ENCODE measurements at places on chromosomes 4 and X. TPM values are rescaled to one million over a fixed set of nuclear protein-coding genes. Genes with fewer than 3 reads are reported as not detected.

The SPARCL1 gene
- total RNA-seq, result 1,225 TPM

The HSD17B10 gene
- total RNA-seq, result 82.6 TPM

DNA sequence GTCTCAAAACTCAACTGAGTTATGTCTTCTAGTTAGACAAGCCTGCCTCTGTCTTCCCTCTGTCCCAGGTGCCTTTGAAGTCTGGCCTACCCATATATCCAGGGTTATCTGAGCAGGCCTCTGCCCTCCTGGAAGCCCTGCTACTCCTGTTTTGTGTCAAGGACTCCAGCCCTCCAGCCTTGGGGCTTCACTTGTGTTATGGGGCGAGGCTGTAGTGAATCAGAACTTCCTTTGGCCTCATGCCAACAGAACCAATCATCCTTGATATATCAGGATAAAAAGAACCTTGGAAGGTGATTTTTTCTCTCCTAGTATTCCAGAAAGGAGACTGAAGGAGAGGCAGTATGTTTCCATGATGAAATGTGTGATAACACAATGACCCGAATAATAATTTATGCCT, 8.9 kb upstream of the ADGRG4 start:
- DNase-seq, result no peak

DNA sequence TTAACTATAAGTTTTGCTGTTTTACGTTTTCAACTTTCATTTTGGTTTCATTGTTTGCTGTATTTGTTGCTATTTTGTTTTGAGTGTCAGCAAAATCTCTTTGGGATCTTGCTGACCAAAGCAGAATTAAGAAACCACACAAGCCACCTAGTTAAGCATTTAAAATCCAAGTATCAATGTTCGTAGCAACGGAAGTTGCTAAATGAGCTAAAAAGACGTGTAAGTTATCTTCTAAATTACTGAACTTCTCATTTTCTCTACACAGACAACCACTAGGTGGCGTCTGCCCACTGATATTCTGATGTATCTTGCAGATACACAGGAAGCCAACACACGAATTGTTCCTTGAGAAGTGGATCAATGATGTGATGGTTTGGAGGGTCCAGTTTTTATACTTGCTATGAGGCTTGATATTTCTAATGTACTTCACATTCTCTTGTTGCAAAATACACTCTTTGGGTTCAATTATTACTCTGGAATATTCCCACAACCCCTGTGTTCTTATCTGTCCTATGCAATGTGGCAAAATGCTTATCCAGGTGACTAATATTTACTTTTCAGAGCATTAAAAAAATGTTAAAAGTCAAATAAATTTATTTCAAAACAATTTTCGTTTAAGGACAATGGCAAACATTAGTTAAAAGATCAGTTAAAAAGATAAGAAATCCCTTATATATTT, 250.5 kb downstream of the TECRL start:
- no peak for DNase-seq

DNA sequence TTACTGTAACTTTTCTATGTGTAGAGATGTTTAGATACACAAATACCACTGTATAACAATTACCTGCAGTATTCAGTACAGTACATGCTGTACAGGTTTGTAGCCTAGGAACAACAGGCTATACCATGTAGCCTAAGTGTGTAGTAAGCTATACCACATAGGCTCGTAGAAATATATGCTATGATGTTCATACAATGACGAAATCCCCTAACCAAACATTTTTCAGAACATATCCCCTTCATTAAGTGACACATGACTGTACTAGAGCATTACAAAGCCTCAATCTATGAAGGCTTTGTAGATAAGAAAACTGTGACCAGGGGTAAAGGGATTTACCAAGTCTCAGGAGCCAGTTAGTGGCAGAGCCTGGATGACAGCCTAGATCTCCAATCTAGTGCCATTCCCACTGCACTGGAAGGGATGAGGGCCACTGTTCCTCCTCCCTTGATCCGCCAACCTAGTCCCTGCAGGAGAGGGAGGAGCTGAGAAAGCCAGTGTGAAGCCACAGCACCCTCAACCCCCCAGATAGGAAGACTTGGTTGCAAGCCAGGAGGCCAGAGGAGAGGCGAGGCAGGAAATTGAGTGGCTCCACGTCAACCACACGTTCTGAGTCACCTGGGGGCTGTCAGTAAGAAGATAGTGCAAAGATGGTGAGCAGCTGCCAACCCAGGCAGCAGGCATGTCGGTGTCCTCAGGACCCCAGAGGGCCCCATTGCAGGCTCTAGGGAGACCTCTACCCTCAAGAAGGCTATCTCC, 227.7 kb downstream of the BCOR start:
- no peak for DNase-seq

All from thoracic aorta (tissue), 2 donors.